ENCODE measurements at places on chromosomes 7 and 10.

DNA sequence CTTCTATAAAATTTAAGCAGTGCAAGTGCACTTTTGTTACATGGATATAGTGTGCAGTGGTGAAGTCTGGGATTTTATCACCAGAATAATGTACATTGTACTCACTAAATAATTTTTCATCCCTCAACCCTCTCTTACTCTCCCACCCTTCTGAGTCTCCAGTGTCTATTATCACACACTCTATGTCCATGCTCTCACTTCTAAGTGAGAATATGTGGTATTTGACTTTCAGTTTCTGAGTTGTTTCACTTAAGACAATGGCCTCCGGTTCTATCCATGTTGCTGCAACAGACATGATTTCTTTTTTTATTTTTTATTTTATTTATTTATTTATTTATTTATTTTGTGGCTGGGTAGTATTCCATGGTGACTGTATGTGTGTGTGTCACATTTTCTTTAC, 855.9 kb upstream of the PHF14 start:
- DNase-seq: no peak

DNA sequence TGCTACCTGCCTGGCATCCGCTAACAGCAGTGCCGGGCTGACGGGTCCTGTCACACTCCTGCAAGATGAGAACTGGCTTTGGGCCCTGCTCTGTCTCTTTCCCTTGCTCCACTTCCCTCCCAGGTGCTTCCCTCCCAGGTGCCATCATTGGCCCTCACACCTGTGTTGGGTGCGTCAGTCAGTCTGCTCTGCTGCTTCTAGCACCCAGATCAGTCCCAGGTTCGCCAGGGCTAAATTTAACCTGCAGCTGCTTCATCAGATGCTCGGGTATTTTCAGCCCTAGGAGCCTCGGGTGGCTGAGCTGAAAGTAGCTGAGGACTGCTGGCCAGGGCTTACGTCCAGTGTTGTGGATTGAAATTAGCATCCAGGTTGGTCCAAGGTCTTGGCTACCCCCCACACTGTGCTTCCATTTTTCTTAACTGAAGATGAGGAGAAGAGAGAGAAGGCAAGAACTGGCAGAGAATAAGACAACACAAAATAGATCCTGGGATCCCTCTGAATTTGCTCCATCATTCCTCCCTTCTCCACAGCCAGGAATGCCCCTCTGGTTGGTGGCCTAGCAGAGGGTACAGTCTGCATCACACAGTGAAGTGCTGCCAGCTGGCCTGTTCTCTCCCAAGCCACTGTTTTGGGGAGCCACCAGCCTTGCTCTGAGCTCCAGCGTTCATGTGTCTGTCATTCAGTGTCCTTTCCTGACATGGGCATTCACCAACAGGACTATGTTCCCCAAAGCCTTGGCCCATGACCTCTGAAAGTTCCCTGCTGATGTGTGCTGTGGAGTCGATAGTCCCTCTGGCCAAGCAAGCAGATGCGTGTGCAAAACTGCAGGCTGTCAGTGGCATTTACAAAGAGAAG, 65.9 kb upstream of the SYPL1 start:
- DNase-seq: no peak

GRCh38 chr10:119310806-119311205, 103.4 kb downstream of the GRK5 start:
- DNase-seq: no peak

DNA sequence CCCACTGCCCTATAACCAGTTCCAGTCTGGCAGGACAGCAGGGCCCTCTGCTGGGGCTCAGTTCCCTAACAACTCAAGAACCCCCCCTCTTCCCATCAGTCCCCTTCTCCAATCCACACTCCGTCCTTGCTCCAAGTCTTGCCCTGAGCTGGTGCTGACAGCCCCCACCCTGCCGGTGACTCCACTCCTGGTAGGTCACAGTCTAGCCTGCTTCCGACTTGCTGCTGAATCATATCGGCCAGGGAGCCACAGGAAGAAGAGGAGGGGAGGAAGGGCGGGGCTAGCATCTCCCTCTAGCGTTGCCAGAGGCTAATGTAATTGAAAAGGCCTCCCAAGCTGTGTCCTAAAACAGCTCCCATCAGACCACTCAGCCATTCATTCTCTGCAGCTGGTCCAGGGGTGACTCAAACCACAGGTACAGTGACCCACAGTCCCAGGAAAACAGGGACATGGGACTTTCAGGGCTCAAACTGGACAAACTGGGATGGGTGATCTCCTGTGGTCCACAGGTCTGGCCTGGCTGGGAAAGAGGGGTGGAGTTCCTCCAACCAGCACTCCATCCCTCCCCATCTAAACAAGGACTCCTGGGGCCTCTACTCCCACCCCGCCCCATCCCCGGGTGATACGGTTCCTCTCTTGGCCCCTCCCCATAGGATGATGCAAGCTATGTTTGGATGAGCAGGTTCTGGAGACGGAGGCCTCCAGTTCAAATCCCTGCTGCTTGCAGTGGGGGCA, 158.8 kb downstream of the SH3PXD2A start:
- DNase-seq: peak; percentile 58

- peak; percentile 71 for DNase-seq
Measured at GRCh38 chr10:23314835-23315239, 29.8 kb downstream of the C10orf67 start.

GRCh38 chr10:93893646-93894515, at the start of gene SLC35G1:
TSS of gene SLC35G1 (plus strand) at chr10:93893978. CDS start at chr10:93894034, 56 bp downstream.
- no peak for DNase-seq

DNA sequence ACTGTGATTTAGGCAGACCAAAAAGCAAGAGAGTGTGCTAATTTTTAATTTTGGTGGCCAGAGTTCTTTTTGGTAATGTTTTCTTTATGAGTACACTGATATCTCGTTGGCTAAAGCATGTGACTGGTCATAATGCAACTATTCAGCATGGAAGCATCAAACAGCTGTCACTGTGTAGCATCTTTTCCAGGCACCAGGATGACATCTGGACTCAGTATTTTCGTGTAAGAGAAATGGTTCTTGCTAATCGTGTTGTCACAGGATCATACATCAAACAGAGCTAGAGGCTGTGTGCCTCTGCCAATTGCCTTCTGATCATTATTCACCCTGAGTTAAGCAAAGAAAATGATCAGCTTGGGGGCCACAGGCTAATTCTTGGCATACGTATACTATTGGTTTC, 118.9 kb downstream of the SND1 start:
- DNase-seq: no peak

DNA sequence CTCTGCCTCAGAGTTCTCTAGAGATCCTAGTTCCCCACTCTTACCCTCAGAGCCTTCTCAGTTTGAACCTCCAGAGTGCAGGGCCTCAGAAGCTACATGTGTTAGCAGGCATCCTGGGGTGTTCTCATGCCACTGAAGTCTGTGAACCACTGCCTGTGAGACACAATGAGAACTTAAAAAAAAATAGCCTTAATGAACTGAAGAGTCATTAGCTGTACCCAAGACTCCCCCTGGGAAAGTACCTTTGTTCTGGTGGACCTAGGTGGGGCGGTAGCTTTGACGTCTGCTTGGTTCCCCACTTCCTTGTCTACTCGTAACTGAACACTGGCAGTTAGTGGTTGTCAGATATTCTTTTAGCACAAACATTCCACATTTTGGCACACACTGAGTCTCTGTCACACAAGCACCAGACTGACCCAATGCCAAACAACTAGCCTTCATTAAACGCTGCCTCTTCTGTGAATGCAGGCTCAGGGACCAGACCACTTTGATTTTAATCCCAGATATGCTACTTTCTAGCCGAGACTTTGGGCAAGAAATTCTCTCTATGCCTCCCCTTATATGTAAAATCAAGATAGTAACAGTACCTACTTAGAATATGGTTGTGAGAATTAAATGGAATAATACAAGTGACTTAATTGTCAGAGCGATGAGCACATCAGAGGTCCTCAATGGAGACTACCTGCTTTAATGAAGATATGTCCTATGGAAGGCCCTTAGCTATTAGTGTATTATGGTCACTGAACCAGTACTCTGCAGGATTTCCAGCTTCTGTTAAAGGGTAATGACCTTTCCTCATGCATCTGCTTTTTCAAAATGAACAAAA, 75.3 kb upstream of the CC2D2B start:
- no peak for DNase-seq

GRCh38 chr7:98314469-98314868, 33.0 kb downstream of the BRI3 start:
- DNase-seq: no peak

DNA sequence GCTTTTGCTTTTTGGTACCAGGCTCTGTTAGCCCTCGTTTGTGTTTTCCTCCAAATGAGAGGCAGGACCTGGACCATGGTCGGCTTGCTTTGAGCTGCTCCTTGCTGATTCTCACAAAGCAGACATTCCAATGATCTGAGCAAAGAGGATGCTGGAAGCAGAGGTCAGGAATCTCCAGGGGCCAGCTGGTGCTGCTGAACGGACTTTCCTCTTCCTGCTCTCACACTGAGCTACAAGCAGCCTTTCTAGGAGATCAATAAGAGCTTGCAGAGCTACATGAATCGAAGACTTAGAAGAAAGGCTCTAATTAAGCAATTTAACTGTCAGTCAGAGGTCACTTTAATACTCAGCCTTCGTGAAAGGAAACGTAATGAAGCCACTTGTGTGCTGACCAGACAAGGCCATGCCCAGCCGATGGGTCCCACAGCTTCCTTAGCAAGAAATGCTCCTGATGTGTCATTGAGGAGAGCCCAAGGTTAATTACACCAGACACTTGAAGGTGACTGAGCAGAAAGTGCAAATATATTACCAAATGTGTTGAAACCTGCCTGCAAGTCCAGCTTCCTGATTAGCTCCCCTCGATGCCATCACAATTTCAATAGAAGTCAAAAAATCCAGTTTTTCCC, 151.3 kb upstream of the RSU1 start:
- peak; percentile 87 for DNase-seq

- no peak for DNase-seq
Measured at GRCh38 chr7:148340438-148341280, 249.9 kb upstream of the C7orf33 start.

- DNase-seq: no peak
Measured at GRCh38 chr10:124117511-124117785, 24.1 kb upstream of the CHST15 start.

- DNase-seq: no peak
Measured at GRCh38 chr7:131219312-131220041, 108.2 kb upstream of the MKLN1 start.

- no peak for DNase-seq
Measured at GRCh38 chr7:73721377-73721817, 1.9 kb upstream of the STX1A start.

DNA sequence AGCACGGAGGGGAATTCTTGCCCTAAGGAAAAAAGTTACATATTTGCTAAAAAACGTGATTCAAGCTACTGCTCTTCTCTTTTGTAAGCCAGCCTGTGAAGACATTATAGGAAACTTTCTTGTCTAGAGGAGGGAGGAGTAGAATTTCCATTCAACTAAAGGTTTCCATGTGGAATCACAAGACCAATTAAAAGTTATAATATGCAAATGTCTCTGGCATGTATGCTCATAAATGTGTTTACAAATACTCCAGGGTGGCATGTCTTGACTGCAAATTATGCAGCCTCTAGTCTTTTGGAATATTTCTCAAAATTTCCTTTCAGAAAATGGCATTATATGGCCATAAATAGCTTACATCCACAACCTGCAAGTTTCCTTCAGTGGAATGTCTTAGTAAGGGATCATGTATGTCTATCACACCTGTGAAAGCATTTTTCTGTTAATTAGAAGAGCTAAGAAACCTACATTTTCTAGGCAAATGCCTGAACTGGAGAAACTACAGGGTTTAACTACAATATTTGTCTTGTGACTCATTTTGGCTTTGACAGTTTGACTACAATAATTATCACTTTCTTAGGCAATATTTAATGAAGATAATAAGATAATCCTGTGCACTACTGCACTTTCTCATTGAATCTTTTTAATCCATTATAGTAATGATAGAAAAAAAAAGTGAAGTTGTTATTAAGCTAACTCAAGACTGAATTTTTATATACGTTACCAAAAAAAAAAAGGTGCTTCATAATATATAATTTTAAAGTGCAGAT, 111.1 kb upstream of the C10orf90 start:
- no peak for DNase-seq

- DNase-seq: no peak
Measured at GRCh38 chr7:71871446-71871845, 540.7 kb downstream of the CALN1 start.

- no peak for DNase-seq
Measured at GRCh38 chr10:19966751-19967150, 150.5 kb downstream of the PLXDC2 start.

- DNase-seq: no peak
Measured at GRCh38 chr10:49679480-49679893, at the start of gene C10orf53. TSS of gene C10orf53 (plus strand) at chr10:49679651. CDS start at chr10:49679698, 47 bp downstream.

GRCh38 chr7:5083311-5083711, 37.7 kb downstream of the RBAK start:
- no peak for DNase-seq

GRCh38 chr7:151844071-151844824, 32.7 kb downstream of the PRKAG2 start:
- peak; percentile 6 for DNase-seq

DNA sequence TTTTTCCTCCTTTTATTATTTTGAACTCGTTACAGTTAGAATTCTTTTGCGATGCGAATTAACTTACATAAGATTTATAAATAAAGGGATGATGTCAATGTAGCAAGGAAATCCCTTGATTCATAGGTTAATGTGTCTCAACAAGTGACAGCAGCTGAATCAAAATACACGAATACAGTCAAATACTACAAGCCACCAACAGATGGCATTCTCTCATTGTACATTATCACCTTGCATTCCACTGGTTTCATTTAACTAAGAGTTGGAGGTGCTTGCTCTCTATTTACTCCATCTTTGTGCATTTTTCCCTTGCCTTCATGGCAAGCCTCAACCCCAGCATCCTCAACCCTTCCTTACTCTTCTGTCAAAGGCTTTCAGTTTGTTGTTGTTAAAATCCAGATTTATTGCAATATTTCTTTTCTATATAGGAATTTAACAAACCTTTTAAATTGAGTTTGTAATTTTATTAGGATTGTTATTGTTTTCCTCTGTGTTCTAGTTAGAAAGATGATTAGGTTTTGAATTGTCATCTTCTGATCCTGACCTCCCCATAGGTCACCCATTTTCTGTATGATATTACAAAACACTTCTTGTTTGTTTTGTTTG, 78.3 kb downstream of the SLC25A40 start:
- peak; percentile 7 for DNase-seq

DNA sequence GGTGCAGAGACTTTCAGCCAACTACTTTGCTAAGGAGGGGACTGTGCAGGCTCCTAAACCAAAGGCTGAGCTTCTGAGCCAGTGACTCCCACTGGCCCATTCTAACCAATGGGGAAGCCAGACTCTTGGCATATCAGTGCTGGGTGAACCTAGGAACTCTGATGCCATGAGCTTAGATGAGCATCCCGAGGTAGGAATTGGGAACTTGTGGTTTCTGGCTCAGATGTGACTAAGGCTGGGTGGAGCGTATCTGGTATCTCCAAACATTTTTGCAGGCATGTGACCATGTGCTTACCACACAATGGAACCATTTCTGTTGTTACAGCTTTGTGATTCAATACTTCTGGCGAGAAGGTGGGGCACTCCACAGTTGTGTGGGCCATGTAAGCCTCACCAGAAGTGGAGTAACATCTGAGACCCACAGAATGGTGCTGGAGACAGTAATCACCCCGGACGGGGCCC, 2.5 kb upstream of the AVPI1 start:
- DNase-seq: peak; percentile 90

DNA sequence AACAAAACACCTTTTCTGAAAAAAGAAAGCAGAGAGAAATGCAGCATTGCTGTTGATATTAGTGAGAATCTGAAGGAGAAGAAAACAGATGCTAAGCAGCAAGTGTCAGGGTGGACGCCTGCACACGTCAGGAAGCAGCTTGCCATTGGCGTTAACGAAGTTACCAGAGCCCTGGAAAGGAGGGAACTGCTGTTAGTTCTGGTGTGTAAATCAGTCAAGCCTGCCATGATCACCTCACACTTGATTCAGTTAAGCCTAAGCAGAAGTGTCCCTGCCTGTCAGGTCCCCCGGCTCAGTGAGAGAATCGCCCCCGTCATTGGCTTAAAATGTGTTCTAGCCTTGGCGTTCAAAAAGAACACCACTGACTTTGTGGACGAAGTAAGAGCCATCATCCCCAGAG, 6.4 kb downstream of the RPP38 start:
- no peak for DNase-seq
